ENCODE measurements at places on chromosomes 16 and 17. TPM values are rescaled to one million over a fixed set of nuclear protein-coding genes. Genes with fewer than 3 reads are reported as not detected.

DNA sequence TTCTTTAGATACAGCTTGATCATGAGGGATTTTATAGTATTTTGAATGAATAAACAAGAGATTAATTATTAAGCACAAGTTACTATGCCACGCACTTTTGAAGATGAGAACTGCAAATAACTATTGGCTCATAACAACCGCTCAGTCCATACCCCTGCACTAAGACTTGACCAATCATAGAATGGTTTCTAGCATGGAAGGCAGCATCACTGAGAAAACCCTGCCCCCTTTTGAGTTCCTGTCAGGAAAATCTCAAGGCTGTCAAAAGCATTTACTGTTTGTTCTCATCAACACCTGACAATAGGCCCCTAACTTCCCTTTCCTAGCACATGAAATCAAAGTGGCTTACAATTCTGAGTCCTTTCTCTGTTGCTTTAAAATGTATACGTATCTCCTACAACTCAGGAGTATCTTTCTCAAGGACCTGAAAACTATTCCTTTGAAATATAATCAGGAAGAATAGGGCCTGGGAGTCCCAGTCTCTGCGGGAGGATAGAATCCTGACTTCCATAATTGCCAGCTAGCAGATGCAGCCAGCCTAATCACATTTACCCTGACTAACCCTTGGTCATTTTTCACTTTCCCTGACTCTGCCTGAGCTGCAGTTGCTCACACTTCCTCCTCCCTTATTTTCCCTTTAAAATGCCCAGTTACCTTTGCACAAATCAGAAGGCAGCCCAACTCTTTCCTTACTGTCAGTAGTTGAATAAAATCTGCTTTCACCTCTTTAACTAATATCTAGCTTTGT, 9.1 kb upstream of the MMD start:
- no peak overlapping the region for H3K27ac ChIP-seq
- no peak overlapping the region for H3K4me3 ChIP-seq
- H3K4me1 ChIP-seq: peaks cover 24% of the 10 kb centered on the region
- peaks cover 25% of the 10 kb centered on the region for H3K27me3 ChIP-seq
- DNase-seq: no peak

- no peaks in the 10 kb centered on the region for H3K27me3 ChIP-seq
- H3K27ac ChIP-seq: peak overlapping the region; percentile 98
- H3K4me3 ChIP-seq: peak overlapping the region; percentile 82
- peaks cover 28% of the 10 kb centered on the region for H3K4me1 ChIP-seq
Observed at GRCh38 chr16:1991588-1991947, 1.8 kb downstream of the SYNGR3 start.

- no peak overlapping the region for H3K27ac ChIP-seq
- no peaks in the 10 kb centered on the region for H3K4me1 ChIP-seq
- DNase-seq: no peak
- no peaks in the 10 kb centered on the region for H3K27me3 ChIP-seq
Observed at GRCh38 chr17:70053241-70054234, 21.5 kb upstream of the KCNJ16 start.

- peaks cover 13% of the 10 kb centered on the region for H3K4me1 ChIP-seq
- DNase-seq: no peak
- H3K27ac ChIP-seq: peak overlapping the region; percentile 75
- H3K4me3 ChIP-seq: no peak overlapping the region
- H3K36me3 ChIP-seq: peaks cover 53% of the 10 kb centered on the region
Observed at GRCh38 chr16:27353853-27354252, 40.1 kb downstream of the IL4R start.

Gene RNF43
- 0.28 TPM for polyA plus RNA-seq

GRCh38 chr17:43907425-43907981, at the start of gene MPP2:
Gene MPP2, minus strand, starts transcription at chr17:43907536. Its CDS starts 3,076 bp downstream, at chr17:43904460.
- H3K27ac ChIP-seq: peak within 1 kb of the TSS; percentile 14
- H3K36me3 ChIP-seq: no peaks in the 10 kb centered on the region
- peaks cover 17% of the 10 kb centered on the region for H3K4me1 ChIP-seq
- H3K4me3 ChIP-seq: peak within 1 kb of the TSS; percentile 85
- peaks cover 59% of the 10 kb centered on the region for H3K27me3 ChIP-seq
- DNase-seq: peak; percentile 51

DNA sequence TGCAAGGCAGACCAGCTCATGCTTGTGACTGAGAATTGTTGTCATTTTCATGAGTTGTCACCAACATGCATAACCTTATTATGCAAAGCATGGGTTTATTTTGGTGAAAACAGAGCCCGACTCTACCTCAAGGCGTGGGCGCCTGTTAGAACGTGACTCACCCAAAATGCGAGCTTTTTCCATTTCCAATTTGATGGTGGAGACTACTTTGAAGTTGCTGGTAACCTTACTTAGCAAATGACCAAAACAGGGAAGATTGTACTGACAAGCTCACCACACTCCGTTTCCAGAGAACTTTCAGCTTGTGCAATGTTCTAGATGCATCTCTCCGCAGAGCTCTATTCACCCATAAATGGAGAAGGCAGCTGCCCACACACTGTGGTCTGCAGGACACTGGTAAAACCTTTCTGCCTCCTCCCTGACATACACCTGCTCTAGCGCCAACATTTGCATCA, 284.5 kb downstream of the MAF start:
- H3K27me3 ChIP-seq: peaks cover 50% of the 10 kb centered on the region
- peaks cover 8% of the 10 kb centered on the region for H3K36me3 ChIP-seq
- no peak for DNase-seq
- no peaks in the 10 kb centered on the region for H3K4me1 ChIP-seq
- H3K4me3 ChIP-seq: no peak overlapping the region

Data from naive B cell (primary cell).